ENCODE measurements at places on chromosomes 7 and 10.

GRCh38 chr10:129514568-129515451 is 47.8 kb downstream of the MGMT start:
- ATAC-seq, result no peak

DNA sequence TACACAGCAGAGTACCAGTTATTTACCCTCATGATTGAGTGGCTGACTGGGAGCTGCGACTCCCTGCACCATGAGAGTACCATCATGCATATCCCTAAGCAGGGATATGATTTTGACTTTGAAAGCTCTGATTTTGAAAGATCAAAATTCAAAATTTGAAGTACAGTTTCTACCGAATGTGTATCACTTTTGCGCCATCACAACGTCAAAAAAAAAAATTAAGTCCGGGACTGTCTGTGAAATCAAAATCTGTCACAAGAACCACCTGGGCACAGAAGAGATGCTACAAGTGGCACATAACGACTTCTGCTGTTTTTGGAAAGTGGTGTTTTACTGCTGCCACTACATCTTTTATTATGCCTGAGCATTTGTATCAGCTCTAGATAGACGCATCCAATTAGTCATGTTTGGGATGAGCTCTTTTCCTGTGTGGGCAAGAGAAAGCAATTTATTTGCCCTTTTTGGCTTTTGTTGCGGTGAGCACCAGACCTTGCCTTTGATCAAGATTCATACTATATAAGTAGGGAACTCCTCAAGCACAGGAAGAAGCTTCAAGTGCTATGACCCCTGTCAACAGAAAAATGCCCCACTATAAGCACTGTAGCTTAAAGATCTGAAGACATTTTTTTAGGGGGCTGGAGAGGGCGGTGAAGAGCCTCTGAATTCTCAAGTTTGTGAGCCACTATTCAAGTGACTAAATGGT is 10.7 kb downstream of the MTPN start:
- ATAC-seq, result no peak

DNA sequence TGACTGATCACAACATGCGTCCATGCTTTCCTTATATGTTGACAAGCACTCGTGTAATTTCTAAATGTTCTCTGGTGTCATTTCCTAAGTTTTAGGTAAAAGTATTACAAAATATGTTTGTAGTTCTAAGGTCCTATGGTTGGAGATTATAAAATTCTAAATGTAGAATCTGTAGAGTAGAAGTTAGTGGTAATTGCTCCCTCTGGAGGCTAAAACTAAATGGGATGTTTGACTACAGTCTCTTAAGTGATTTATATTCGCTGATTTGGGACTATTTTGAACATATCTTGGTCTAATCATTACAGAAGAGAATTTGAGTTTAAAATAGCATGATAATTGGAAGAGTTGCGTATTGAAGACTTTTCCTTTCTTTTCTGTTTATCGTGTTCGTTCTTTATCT is 74.1 kb downstream of the ZMYND11 start:
- ATAC-seq, result no peak

- ATAC-seq, result no peak
Observed at GRCh38 chr10:71584461-71584860, 135.1 kb downstream of the C10orf105 start.

DNA sequence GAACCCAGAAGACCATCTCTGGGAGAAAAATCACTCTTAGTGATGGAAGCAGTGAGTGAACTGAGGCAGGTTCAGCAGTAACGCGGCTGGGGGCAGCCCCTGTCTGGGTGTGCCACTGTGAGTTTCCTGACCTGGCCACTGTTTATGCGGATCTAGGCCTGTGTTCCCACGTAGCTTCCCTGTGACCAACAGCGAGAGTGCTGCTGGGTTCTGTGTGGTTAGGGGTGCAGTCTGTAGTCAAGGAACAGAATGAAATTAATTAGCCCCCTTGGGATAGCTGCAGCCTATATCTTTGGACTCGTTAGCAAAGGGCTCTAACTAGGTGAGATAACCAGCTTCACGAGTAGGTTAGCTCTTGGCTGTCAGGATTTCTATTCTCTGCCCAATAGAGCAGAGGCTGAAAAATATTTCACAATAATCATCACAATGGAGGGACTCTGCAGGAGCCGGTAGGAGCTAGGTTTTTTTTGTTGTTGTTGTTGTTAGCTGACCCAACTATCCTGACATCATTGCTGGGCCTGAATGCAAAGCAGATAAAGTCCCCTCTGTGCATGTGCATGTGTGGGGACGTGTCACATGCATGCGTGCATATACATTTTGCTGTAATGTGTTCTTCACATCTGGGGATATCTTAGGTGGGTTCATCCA is 164.9 kb downstream of the TMEM178B start:
- ATAC-seq, result no peak

GRCh38 chr7:29605671-29606070 is 42.0 kb downstream of the PRR15 start:
- ATAC-seq, result no peak

- ATAC-seq, result no peak
Observed at GRCh38 chr10:77979221-77979620, 50.1 kb downstream of the POLR3A start.

GRCh38 chr7:38512291-38512690 is 118.9 kb downstream of the AMPH start:
- no peak for ATAC-seq

- ATAC-seq, result no peak
Observed at GRCh38 chr10:17166699-17167098, 34.8 kb downstream of the TRDMT1 start.

- no peak for ATAC-seq
Observed at GRCh38 chr7:68146983-68147382, 1150.3 kb downstream of the TYW1 start.

- ATAC-seq, result peak; percentile 61
Observed at GRCh38 chr10:34528320-34528719, 286.8 kb downstream of the PARD3 start.

GRCh38 chr7:157490465-157490912 is 153.7 kb downstream of the DNAJB6 start:
- peak; percentile 97 for ATAC-seq

DNA sequence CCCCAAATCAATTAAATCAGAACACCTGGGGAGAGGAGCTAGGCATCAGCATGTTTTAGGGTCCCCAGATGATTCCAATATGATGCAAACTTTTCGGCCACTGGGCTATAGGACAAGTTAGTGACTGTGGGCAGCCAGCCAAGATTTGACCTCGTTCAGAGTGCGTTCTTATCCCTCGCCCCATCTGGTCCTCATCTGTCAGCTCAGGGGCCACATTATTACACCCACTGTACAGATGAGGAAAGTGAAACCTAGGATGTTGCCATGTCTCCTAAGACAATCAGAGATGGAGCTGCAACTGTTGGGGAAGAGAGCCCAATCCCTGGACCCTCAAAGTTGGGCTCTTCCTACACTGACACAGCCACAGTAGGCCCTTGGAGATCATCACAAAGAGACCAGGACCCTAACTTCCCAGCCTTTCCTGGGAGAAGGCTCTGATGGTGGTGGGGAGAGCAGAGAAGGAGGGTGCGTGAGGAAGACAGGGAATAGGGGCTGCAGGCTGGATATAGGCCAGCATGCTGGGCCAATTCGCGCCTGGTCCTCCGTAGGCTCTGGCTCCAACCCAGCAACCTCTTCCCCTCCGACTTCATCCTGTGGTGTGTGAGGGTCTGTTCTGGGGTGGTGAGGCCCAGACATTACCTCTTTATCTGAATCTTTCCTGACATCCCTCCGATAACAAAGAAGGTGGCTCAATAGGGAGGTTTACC is 109.4 kb upstream of the ZMIZ1 start:
- no peak for ATAC-seq

- no peak for ATAC-seq
Observed at GRCh38 chr7:17158261-17158660, 140.2 kb upstream of the AHR start.

GRCh38 chr7:86123476-86123875 is 520.2 kb upstream of the GRM3 start:
- ATAC-seq, result no peak

DNA sequence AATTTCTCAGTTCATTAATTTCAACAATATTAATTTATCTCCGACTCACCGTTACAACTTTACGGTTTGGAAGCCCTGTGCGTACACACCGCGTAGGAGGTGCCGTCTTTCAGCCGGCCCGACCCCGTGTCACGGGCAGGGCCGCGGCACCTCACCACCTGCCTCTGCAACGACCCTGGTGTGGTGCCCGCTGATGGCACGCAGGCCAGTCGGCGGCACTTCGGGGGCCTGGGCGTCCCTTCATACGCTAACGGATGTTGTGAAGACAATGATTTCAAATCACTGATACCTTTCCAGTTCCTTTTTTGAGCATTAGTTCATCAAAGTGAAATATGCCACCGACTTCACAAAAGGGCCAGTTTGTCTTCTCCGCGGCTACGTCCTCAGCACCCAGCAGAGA is 125.3 kb downstream of the EBF3 start:
- ATAC-seq, result no peak

All from esophagus mucosa (tissue), 1 donor.